ENCODE measurements at places on chromosomes 16 and 17.

- DNase-seq: no peak
Measured at GRCh38 chr17:72145962-72146361, 25.1 kb downstream of the SOX9 start.

GRCh38 chr17:58947824-58948223, 158.9 kb downstream of the TRIM37 start:
- DNase-seq: no peak

- no peak for DNase-seq
Measured at GRCh38 chr16:84052071-84052622, 9.6 kb upstream of the SLC38A8 start.

DNA sequence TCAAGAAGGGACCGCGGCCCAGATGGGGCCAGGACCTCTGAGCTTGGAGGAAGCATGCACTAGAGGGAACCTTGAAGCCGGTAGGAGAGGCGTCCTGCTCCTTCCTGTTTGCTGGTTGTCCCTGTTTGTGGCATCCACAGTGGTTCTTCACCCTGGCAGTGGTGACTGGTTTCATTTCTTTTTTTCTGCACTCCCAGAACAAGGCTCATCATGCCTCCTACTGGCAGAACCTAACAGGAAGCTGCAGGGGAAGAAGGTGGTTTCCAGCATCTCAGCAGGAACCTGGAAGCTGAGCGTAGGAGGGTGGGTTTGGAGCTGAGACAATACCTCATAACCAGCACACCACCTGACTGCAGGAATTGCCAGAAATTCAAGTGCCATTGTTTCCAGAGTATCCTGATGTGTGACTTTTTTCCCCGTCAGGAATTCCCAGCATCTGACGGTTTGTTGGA, 5.8 kb downstream of the TMEM231 start:
- DNase-seq: no peak

- peak; percentile 46 for DNase-seq
Measured at GRCh38 chr16:71499775-71500364, 10.7 kb upstream of the ZNF19 start.

- no peak for DNase-seq
Measured at GRCh38 chr17:82253179-82253544, 20.3 kb downstream of the CSNK1D start.

DNA sequence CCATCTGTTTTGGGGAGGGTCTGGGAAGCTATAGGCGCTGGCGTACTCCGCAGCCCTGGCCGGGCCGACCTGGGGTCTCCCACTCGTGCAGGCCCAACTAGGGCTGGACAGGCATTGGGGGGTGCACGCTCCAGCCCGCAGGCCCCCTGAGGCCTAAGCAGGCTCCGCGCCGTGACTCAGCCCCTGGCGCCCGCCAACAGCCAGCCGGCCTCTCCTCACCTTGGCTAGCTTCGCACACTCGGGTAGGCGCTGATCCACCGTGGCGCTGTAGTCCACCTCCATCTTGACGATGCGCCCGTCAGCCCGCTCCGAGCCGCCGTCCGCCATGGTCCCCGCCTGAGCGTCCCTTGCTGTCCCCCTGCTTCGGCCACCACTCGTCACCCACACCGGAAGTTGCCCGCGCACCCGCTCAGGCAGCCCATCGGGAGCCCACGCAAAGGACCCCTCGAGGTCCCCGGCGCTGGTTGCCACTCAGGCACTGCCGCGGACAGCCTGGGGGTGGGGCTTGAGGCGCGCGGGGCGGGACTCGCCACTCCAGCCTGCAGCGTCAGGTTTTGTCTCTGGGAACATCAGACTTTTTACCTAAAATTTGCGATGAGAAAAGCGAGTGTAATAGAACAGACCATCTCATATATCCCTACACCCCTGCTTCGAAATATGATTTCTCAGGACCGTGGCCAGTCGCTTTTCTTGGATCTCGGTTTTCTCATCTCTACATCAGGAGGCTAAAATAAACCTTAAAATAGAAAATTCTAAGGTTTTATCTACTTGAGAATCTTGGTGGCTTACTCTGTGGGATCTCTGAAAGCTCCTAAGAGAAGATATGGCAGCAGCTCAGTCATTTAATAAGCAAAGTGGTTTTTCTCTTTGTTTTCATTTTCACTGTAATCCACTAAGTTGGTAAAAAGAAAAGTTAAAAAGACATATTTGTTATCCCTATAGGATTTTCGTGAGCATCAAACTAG, at the start of gene PSMD12:
TSS of gene PSMD12 (minus strand) at position 385 of the 965 bp plus-strand sequence. CDS start at position 327, 58 bp downstream.
- peak; percentile 96 for DNase-seq

- DNase-seq: peak; percentile 63
Measured at GRCh38 chr17:73340093-73340596, 28.3 kb upstream of the CDC42EP4 start.

GRCh38 chr17:30790279-30790678, 34.2 kb downstream of the CRLF3 start:
- no peak for DNase-seq

Data from HAP-1 (cell line).